ENCODE measurements at places on chromosomes 5 and 9.

DNA sequence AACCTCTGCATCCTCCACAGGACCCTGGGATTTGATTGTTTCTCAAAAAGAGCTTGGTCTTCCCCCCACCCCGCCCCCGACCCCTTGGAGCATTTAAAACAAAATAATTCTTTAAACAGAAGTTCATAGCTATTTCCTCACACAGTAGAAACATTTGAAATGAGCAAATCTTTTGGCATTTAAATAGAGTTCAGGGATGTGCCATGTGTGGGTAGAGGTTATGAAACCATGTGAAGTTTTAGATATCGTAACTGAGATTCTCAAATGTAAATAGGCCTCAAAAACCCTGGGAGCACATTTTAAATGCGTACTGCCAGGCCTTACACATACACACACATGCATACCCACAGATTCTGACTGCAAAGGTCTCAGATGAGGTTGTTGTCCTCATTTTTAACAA lies 66.5 kb downstream of the EPB41L4B start:
- DNase-seq = peak; percentile 42

GRCh38 chr9:1606253-1606652 lies 408.9 kb upstream of the SMARCA2 start:
- DNase-seq = no peak

- no peak for DNase-seq
Measured at GRCh38 chr5:107408564-107408963, 262.2 kb downstream of the EFNA5 start.

DNA sequence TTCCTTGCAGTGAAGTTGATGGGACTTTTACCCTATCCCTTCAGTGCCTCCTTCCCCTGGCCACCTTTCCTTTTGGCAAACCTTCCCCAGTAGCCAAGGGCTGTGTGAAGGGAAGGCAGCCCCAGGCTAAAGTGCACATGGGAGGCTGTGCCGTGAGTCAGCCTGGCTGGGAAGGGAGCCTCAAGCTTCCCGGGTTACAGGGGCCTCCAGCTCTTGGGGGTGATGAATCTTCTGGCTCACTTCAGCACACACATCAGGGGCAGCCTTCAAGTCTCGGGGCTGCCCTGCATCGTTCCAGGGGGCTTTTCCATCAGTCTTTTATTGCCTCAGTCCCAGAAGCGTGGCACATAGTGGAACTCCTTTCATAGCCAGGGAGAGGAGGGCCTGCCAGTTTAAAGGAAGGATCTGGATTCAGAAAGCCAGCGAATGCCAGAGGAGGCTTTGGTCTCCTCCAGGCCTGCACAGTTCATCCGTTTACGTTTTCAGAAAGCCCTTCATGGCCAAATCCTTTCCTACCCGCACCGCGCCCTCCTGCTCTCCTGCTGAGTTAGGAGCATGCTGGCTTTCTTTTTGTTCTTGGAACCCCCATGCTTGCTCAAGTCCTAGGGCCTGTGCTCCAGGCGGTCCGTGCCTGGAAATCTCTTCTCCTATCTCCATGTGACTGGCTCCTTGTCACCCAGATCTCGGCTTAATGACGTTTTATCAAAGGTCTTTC lies 134.8 kb upstream of the KLF4 start:
- DNase-seq = peak; percentile 48

DNA sequence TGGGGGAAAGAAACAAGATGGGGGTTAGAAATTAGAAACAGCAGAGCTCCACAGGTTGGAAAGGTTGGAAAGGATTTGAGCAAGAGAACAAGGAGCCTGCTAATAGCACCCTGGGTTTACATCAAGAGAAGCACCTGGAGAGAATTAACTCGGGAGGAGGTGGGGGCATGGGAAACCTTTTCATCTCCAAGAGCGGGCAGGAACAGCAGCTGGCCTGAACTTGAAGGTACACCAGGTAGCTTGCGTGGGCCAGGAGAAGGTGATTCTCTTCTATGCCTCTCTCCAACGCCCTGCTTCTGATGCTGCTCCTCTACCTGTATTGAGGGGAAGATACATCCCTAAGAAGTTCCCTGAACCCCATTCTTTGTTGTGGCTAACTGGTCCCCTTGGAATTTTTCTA lies 37.1 kb upstream of the GLRX start:
- DNase-seq = no peak

- DNase-seq = no peak
Measured at GRCh38 chr5:144076521-144077083, 93.9 kb downstream of the YIPF5 start.

GRCh38 chr9:73037613-73038012 lies 84.8 kb upstream of the ALDH1A1 start:
- DNase-seq = peak; percentile 34

GRCh38 chr9:83628540-83628939 lies 5.6 kb downstream of the IDNK start:
- no peak for DNase-seq
